ENCODE measurements at places on chromosomes 3 and 15.

GRCh38 chr15:70271422-70272088, 173.8 kb upstream of the TLE3 start:
- DNase-seq, result no peak

DNA sequence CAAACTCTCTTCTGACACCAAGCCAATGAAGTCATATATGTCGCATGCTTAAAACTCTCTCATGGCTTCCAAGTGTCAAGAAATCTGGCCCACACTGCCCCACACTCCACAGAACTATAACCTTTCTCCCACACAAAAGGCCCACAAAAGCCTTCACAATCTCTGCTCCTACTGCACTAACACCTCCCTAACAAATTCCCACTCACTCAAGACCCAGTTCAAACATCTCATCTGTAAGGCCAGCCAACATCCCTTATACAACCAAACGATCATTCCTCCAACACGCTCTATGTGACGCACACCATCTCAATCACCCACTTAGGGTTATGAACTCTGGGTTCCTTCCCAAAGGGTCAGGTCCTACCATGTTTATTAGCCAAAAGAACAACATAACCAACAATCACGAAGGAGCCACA, 13.5 kb downstream of the TBC1D2B start:
- no peak for DNase-seq

GRCh38 chr3:37107846-37108245, 66.5 kb downstream of the LRRFIP2 start:
- no peak for DNase-seq

GRCh38 chr3:186583831-186584230, 13.3 kb downstream of the DNAJB11 start:
- DNase-seq, result no peak

DNA sequence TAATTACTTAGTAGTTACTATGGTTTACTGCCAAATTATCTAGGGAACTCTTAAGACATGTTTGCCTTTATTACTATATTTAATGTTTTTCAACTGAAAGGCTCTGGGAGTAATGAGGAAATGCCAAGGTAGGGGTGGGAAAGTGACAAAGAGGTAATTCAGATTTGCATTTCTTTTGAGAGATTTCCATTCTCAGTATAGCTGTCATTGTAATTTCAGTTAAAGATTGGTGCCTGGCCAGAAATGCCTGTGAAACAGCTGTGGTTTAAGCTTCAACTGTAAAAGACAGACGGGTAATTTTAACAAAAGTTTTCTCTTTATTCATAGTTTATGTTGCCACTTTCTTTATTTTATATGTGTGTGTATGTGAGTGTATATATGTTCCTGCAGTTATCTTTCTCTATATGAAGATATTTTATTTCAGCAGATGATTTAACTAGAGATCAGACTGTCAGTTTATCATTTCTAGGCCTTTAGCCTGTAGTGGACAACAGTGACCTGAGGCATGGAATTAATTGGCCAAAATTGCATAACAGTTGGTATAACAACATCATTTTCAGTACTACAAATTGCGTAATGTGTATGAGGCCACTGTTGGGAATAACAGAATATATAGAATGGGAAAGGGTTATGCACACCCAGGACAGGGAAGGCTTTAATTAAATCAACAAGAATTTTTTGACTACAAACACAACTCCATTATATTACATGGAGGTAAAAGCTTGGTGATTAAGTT, 119.0 kb downstream of the BBX start:
- DNase-seq, result no peak

GRCh38 chr15:60351066-60351465, 46.7 kb downstream of the ANXA2 start:
- no peak for DNase-seq

DNA sequence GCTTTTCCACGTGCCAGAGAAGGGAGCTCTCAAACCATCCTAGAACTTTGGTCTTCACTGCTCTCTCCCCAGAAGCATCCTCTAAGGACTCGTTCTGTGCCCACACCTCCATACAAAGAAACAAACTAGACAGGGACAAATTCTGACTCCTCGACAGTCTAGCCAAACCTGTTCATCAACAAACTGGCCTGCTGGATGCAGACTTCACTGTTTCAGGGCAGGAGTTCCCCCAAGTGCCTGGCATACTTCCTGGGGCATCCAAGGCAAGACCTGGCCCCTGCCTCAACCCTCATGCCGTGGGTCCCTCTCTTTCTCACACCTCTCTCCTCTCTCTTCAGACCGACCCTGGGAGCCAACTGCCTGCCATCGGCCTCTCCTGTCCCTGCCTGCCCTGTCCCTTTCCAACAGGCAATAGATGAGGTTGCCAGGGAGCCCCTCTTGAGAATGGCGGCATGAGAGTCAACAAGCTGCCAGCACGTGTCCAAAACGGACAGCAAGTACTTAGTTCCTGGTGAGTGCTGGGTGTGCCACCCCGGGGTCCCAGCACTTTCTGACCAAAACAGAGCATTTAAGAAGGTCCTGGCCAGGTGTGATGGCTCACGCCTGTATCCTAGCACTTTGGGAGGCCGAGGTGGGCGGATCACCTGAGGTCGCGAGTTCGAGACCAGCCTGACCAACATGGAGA, 79.1 kb upstream of the HES1 start:
- DNase-seq, result no peak

GRCh38 chr3:170258105-170258487, 35.9 kb downstream of the PRKCI start:
- DNase-seq, result no peak

DNA sequence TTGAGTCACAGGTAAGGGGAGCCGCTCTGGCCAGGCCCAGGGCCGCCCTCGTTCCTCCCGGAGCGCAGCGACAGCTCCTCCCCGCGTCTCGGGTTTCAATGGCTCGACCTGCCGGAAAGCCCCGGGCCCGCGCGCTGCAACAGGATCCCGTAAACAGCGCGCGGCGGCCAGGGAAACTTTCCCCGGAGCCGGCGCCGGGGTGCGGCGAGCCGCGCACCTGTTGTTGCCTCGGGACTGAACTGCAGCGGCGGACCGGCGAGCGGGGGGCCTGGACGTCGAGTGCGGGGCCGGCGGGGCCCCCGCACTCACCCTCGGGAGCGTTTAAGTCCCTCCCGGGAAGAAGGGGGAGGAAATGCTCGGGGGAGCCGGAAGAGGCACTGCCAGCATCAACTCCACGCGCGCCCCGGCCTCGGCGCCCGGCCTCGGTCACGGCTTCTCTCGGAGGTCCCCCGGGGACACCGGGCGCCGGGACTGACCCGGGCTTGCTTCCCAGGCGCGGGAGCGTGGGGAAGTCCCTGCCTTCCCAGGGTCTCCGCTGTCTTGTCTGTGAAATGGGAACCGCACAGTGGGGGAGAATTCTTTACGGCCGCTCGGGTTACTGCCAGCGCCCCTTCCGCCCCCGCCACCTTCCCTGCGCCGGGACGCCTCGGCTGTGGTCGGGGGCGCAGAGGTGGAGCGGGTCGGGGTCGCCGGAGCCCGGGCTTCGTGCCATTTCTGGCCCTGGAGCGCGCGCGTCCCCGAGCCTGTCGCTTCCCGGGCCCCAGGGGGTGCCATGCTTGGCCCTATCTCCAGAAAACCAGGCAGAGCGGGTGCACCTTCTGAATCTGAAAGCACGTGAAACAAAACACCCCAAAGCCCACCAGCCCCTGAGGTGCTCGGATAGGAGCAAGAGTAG, 7.5 kb upstream of the PGPEP1L start:
- peak; percentile 87 for DNase-seq

DNA sequence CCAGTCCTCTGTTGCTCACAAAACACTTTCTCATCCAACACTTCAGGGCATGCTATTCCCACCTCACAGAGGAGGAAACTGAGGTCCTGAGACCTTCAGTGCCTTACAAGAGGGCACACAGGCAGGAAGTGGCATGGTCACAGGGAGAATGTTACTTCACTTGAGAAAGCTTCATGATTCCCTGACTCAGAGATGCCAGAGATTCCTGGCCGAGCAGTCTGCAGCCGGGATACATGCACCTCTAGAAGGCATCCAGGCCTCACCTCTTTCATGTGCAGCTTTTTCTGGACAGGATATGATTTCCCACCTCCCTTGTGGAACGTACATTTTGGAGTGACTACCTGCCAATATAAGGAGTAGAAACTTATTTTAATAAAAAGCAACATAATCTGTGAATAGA, 2.8 kb upstream of the SST start:
- no peak for DNase-seq

GRCh38 chr3:138972941-138973340, 25.9 kb downstream of the FOXL2NB start:
- DNase-seq, result no peak

DNA sequence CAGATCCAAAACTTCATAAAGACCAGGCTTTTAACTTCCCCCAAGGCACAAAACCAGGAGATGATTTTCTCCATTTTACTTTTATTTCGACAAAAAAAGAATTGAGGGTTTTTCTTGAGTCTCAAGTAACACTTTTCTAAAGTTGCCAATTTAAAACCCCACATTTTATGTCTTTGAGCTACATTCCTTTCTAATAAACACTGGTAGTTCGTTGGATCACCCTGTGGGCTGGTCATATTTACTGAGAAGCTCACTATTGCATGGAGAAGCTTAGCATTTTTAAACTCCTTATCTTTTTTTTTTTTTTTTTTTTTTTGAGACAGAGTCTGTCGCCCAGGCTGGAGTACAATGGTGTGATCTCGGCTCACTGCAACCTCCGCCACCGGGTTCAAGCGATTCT, 255.1 kb upstream of the TPM1 start:
- no peak for DNase-seq

DNA sequence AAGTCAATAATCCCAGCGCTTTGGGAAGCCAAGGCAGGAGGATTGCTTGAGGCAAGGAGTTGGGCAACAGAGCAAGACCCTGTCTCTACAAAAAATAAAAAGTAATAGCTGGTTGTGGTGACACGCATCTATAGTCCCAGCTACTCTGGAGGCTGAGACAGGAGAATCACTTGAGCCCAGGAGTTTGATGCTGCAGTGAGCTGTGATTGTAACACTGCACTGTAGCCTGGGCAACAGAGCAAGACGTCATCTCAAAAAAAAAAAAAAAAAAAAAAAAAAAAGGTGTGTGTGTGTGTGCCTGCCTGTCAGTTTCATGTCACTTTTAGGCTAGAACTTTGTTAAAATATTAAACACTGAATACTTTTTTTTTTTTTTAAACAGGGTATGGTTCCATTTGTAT, 28.4 kb downstream of the DNAJC19 start:
- no peak for DNase-seq

DNA sequence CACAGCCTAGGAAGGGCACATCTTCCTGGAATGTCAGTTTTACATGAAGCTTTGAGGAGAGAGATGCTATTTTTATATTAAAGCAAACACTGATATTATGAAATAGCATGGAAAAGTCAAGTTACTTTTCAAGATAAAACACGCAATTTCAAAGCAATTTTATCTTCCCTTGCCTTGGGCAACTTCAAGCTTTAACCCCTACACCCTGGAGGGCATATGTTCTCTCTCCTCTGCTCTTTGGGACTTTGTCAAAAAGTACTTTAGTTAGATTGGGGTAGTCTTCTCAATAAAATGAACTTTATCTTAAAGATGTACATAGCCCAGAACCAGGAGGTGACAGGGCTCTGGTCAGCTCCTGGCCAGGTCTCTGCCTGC, 86.9 kb upstream of the PLXNA1 start:
- no peak for DNase-seq

DNA sequence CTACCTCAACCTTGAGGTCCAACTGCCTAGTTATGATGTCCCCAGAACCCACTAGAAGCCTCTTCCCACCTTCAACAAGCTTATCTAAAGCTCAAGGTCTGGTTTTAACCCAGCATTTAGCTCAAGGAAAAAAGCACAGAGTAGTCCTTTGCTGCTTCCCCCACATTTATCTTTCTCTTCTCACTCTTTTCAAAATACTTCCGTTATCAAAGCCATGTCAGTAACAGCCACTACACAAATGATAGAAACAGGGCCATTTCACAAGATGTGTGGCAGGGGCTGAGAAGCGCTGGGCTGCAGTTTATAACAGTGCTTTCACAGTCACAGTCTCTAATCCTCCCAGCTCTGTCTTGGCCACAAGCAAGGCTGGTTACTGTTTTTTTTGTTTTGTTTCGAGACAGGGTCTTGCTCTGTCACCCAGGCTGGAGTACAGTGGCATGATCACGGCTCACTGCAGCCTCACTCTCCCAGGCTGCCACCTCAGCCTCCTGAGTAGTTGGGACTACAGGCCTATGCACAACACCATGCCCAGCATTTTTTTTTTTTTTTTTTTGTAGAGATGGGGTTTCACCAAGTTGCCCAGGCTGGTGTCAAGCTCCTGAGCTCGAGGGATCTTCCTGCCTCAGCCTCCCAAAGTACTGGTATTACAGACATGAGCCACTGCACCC, 218.8 kb downstream of the OSBPL10 start:
- DNase-seq, result no peak

Data from activated CD4-positive, alpha-beta T cell treated with anti-CD3 and anti-CD28 coated beads, Interleukin-2, amount 10 ng/mL, durations not matched to agents 24 days and 14 days (primary cell).